ENCODE measurements at places on chromosomes 12 and 14.

- H3K4me1 ChIP-seq: peaks cover 1% of the 10 kb centered on the region
- H3K4me3 ChIP-seq: no peak overlapping the region
- H3K27ac ChIP-seq: no peak overlapping the region
Observed at GRCh38 chr12:63967358-63968145, 123.1 kb downstream of the SRGAP1 start.

GRCh38 chr12:107331912-107332311 lies 238.6 kb upstream of the CRY1 start:
- DNase-seq: no peak
- H3K4me1 ChIP-seq: peaks cover 6% of the 10 kb centered on the region
- H3K36me3 ChIP-seq: no peaks in the 10 kb centered on the region
- H3K4me3 ChIP-seq: no peak overlapping the region
- no peaks in the 10 kb centered on the region for H3K27me3 ChIP-seq
- H3K27ac ChIP-seq: no peak overlapping the region

DNA sequence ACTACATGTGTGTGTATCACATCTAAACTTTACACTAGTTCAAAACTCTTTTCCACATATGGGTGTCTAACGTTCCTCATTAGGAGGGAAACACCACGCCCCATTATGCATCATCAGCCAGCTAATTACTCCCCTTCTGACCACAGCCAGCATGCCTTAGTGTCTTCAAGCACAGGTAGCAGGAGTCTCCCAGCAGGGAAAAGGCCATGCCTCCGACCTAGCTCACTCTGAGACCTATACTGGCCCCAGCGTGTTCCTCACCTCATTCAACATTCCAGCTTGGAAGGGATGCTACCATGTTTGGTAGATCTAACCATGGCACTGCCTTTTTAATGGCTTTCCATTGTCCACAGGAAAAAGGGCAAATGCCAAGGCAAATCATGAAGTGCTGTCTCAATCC lies 66.1 kb upstream of the PRB2 start:
- no peak overlapping the region for H3K27ac ChIP-seq
- no peak overlapping the region for H3K4me3 ChIP-seq
- H3K4me1 ChIP-seq: peaks cover 2% of the 10 kb centered on the region

GRCh38 chr14:41872931-41873685 lies 266.4 kb downstream of the LRFN5 start:
- H3K4me3 ChIP-seq: no peak overlapping the region
- DNase-seq: no peak
- H3K27me3 ChIP-seq: no peaks in the 10 kb centered on the region
- H3K27ac ChIP-seq: no peak overlapping the region
- peaks cover 8% of the 10 kb centered on the region for H3K4me1 ChIP-seq

GRCh38 chr14:101194373-101195308 lies 291.1 kb upstream of the RTL1 start:
- H3K36me3 ChIP-seq: no peaks in the 10 kb centered on the region
- H3K27me3 ChIP-seq: no peaks in the 10 kb centered on the region
- H3K4me3 ChIP-seq: no peak overlapping the region

- H3K36me3 ChIP-seq: no peaks in the 10 kb centered on the region
- no peaks in the 10 kb centered on the region for H3K27me3 ChIP-seq
- H3K27ac ChIP-seq: no peak overlapping the region
Observed at GRCh38 chr12:22014783-22015144, 31.3 kb upstream of the CMAS start.

DNA sequence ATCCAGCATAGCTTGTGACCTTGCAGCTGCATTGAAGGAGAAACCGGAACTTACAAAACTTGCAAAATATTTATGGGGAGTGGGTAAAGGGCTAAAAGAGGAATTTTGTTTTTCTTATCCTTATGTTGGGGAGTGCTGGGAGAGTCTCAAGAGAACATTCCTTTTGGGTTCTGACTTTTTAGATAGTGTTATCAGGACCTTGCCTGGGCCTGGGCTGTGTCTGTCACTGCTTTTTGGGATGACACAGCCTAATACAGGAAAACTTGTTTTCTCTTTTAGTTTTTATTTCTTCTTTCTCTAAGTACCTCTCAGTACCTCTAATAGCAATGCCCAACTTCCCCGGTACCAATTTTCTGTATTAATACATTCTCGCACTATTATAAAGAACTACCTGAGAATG lies 850.6 kb downstream of the RPS29 start:
- H3K27me3 ChIP-seq: no peaks in the 10 kb centered on the region
- no peaks in the 10 kb centered on the region for H3K36me3 ChIP-seq
- no peak for DNase-seq
- no peak overlapping the region for H3K27ac ChIP-seq

- H3K36me3 ChIP-seq: no peaks in the 10 kb centered on the region
- peaks cover 1% of the 10 kb centered on the region for H3K4me1 ChIP-seq
- DNase-seq: no peak
Observed at GRCh38 chr12:32761716-32762115, 6.0 kb upstream of the YARS2 start.

- peaks cover 2% of the 10 kb centered on the region for H3K4me1 ChIP-seq
- DNase-seq: no peak
- H3K36me3 ChIP-seq: peaks cover 57% of the 10 kb centered on the region
- no peak overlapping the region for H3K27ac ChIP-seq
- no peaks in the 10 kb centered on the region for H3K27me3 ChIP-seq
- no peak overlapping the region for H3K4me3 ChIP-seq
Observed at GRCh38 chr14:39176263-39177167, 1.5 kb downstream of the PNN start.

- no peak for DNase-seq
- no peaks in the 10 kb centered on the region for H3K27me3 ChIP-seq
- H3K4me3 ChIP-seq: no peak overlapping the region
- no peak overlapping the region for H3K27ac ChIP-seq
Observed at GRCh38 chr14:58701156-58701555, 63.4 kb downstream of the DACT1 start.

DNA sequence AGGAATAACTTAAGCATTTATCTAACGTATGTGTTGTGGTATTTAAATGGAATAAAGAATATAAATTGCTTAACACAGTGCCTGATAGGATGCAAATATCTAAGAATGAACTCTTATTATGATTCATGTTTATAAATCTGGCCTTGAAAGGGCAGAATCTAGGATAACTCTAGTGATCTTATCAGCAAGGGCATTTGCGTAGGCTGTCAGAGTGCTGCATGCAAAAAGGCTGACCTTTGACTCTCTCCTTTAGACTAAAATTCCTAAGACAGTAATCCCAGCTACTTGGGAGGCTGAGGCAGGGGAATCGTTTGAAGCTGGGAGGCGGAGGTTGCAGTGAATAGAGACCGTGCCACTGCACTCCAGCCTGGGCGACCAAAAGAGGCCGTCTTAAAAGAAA lies 31.3 kb upstream of the ANP32D start:
- no peaks in the 10 kb centered on the region for H3K36me3 ChIP-seq
- no peak overlapping the region for H3K27ac ChIP-seq
- H3K4me3 ChIP-seq: no peak overlapping the region
- DNase-seq: peak; percentile 40
- no peaks in the 10 kb centered on the region for H3K27me3 ChIP-seq

- no peak overlapping the region for H3K4me3 ChIP-seq
- H3K4me1 ChIP-seq: no peaks in the 10 kb centered on the region
- H3K36me3 ChIP-seq: no peaks in the 10 kb centered on the region
- H3K27ac ChIP-seq: no peak overlapping the region
- H3K27me3 ChIP-seq: no peaks in the 10 kb centered on the region
Observed at GRCh38 chr12:14989790-14990189, 16.9 kb downstream of the PDE6H start.

DNA sequence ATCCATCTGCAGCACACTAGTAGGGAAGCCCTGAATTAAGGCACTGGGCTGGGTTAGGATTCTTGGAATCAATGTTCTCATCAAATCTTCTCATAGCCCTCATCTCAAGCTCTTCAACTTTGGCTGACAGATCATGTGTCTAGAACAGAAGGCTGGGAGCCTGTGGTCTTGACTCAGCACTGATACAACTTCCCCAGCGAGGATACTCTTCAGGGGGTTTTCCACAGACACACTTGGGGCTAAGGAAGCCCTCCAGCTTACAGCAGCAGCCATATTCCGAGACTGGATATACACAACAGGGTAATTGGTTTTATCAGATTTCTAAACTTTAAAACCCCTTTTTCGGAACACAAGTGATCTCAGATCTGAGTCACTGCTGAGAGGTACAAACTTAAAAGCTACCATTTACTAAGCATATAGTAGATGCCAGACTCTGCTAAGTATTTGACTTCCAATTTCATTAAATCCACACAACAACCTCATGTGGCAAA lies 3.5 kb downstream of the FMNL3 start:
- no peak overlapping the region for H3K27ac ChIP-seq
- no peaks in the 10 kb centered on the region for H3K36me3 ChIP-seq

DNA sequence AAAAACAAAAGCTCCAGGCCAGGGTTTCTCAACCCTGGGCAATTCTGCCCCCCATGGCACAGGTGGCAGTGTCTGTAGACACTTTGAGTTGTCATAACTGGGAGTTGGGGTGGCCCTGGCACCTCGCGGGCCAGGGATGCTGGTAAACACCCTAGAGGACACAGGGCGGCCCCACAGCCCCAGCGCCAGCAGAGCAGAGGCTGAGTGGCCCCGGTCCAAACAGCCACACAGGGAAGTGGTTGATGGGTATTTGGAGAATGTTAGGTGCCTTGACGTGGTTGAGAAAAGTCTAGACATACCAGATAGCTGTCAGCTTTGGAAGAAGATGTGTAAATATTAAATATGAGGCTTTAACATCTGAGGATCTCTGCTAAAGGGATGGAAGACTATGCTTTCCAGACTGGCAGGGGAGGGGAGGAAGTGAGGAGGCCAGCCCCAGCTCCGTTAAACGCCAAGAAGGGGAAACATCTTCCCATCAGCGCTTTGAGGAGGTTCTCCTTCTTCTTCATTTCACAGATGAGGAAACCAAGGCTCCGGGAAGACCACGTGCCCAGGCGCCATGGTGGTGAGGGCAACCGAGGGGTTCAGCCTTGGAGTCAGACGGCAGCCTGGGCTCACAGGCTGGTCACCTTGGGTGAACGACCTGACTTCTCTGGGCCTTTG lies 103.7 kb downstream of the SCARB1 start:
- no peak overlapping the region for H3K27ac ChIP-seq
- no peak for DNase-seq
- no peak overlapping the region for H3K4me3 ChIP-seq
- H3K36me3 ChIP-seq: no peaks in the 10 kb centered on the region
- H3K4me1 ChIP-seq: peaks cover 11% of the 10 kb centered on the region

DNA sequence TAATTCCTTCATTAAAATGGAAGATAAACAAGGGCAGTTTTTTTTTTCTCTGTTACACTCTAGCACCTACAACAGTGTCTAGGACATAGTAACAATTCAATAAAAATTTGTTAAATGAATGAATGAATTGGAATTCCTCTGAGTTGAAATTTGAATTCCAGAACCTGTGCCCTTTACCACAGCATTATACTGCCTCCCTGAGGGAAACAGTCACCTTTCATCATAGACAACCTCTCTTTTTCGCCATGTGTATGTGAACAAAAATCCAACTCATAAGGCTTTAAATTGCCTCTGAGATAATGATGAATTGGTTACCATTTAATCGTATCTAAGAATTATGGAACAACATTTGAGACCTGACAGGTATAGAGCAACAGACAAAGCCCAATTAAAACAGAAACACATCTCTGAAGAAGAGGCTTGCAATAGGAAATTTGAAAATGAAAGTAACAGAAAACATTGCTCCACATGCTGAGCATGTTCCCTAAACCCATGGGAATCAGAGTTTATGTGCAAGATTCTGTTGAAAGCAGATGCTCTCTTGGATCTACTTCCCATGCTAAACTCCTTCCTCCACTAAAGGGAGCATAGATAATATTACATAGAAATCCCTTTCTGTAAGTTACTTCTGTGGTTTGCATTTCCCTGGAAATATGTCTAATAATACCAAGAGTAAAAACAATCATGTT lies 657.8 kb downstream of the GALC start:
- no peak overlapping the region for H3K27ac ChIP-seq
- H3K4me3 ChIP-seq: no peak overlapping the region
- no peaks in the 10 kb centered on the region for H3K4me1 ChIP-seq
- no peaks in the 10 kb centered on the region for H3K36me3 ChIP-seq

DNA sequence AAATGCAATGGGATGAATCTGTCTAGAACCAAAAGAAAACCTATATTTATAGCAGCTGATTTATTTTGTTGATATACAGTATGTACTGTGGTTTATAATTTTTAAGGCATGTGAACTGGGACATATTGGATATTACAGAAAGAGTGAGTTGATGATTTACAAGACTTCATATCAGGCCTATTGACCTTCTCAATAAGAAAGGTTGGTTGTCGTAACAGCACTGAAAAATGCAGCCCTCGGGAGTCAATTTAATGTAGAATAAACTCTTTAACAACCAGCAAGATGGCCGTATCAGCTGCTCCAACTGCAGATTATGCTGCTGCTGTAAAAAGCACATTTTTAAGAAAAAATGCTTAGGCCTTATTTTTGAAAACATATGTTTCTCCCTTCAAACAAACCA lies 407.3 kb downstream of the GXYLT1 start:
- H3K27me3 ChIP-seq: no peaks in the 10 kb centered on the region
- no peak overlapping the region for H3K4me3 ChIP-seq
- no peak for DNase-seq
- H3K4me1 ChIP-seq: no peaks in the 10 kb centered on the region

DNA sequence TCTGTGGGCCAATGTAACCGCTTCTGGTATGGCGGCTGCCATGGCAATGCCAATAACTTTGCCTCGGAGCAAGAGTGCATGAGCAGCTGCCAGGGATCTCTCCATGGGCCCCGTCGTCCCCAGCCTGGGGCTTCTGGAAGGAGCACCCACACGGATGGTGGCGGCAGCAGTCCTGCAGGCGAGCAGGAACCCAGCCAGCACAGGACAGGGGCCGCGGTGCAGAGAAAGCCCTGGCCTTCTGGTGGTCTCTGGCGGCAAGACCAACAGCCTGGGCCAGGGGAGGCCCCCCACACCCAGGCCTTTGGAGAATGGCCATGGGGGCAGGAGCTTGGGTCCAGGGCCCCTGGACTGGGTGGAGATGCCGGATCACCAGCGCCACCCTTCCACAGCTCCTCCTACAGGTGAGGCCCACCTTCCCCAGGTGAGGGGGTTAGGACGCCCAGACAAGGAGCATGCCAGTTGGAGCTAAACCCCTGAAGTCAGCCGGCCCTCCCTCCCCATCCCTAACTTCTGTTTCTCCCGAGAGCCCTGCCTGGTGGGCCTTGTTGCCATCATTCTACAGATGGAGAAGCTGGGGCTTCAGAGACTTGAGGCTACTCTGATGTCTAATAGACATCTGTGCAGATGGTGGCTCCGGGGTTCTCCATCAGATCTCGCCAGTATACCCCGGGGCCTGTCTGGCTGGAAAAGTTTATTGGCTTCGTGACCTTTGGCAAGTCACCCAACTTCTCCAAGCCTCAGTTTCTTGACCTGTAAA lies 25.3 kb downstream of the PAPLN start:
- H3K4me3 ChIP-seq: peak overlapping the region; percentile 18
- DNase-seq: no peak
- peaks cover 13% of the 10 kb centered on the region for H3K4me1 ChIP-seq

DNA sequence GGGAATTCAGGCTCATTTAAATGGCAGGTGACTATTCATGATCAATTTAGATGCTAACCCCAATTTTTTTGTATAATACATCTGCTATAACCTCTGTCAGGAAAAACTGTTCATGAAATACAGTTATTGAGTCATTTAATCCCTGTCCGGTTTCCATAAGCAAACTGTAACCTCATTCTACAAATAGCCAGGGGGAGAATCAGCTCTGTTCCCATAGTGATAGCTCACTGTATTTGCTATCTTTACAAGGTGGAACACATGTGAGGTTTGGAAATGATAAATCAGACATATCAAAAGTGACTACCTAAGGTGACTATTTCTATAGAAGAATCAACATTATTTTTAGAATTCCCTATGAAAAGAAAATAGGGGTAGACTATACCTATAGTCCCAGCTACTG lies 38.6 kb upstream of the VPS33A start:
- H3K27ac ChIP-seq: no peak overlapping the region
- H3K4me3 ChIP-seq: no peak overlapping the region
- no peaks in the 10 kb centered on the region for H3K27me3 ChIP-seq
- peaks cover 15% of the 10 kb centered on the region for H3K36me3 ChIP-seq
- DNase-seq: no peak

Data from neuronal stem cell (in vitro differentiated cells).